Kidney (tissue), 22 donors: ENCODE measurements at places on chromosomes 4 and X. TPM values are rescaled to one million over a fixed set of nuclear protein-coding genes. Genes with fewer than 3 reads are reported as not detected.

SLC10A4 gene
- 0.13 TPM for total RNA-seq

IL1RAPL2 gene
- total RNA-seq = 0.25 TPM

CENPVL1 gene
- total RNA-seq = not detected

MAGEA1 gene
- not detected for total RNA-seq

MAGEA8 gene
- not detected for total RNA-seq

SMAD1 gene
- total RNA-seq = 39.5 TPM

LDB2 gene
- total RNA-seq = 59.9 TPM

SCML2 gene
- 1.4 TPM for total RNA-seq

CFI gene
- total RNA-seq = 248 TPM

FAM47A gene
- not detected for total RNA-seq

NONO gene
- 225 TPM for total RNA-seq

KCND1 gene
- 2.2 TPM for total RNA-seq

UGT2B17 gene
- total RNA-seq = 0.38 TPM

CYTL1 gene
- 1.7 TPM for total RNA-seq

CCKAR gene
- total RNA-seq = not detected
